ENCODE measurements at places on chromosomes 16 and 17. TPM values are rescaled to one million over a fixed set of nuclear protein-coding genes. Genes with fewer than 3 reads are reported as not detected.

The EMP2 gene
- total RNA-seq = 18.9 TPM

The SLC9A5 gene
- 0.86 TPM for total RNA-seq

The TAT gene
- total RNA-seq = not detected

The CES3 gene
- total RNA-seq = not detected

The E4F1 gene
- total RNA-seq = 35.3 TPM

The IL21R gene
- total RNA-seq = 0.29 TPM

The OTOP3 gene
- total RNA-seq = not detected

The C16orf96 gene
- total RNA-seq = not detected

The ARHGDIA gene
- total RNA-seq = 257 TPM

The SCIMP gene
- not detected for total RNA-seq

The GRB7 gene
- total RNA-seq = not detected

The CES5A gene
- total RNA-seq = not detected

The RASL10B gene
- total RNA-seq = 0.33 TPM

The KRT28 gene
- total RNA-seq = not detected

The CLEC18B gene
- total RNA-seq = 1.3 TPM

The JPH3 gene
- 0.48 TPM for total RNA-seq

The PABPN1L gene
- not detected for total RNA-seq

The LGALS9 gene
- total RNA-seq = 49.0 TPM

The CCR7 gene
- not detected for total RNA-seq

The SALL1 gene
- total RNA-seq = not detected

The TBC1D3H gene
- total RNA-seq = not detected

The UMOD gene
- total RNA-seq = not detected

The RSKR gene
- total RNA-seq = 8.7 TPM

The ADAT1 gene
- 90.5 TPM for total RNA-seq

The CA5A gene
- total RNA-seq = not detected

The MARCHF10 gene
- total RNA-seq = not detected

The CSH1 gene
- not detected for total RNA-seq

The TNP2 gene
- total RNA-seq = not detected

The TBC1D28 gene
- total RNA-seq = not detected

The ZNF469 gene
- total RNA-seq = 5.8 TPM

The KRT27 gene
- not detected for total RNA-seq

The TLCD3B gene
- not detected for total RNA-seq

The TRIM16 gene
- 72.1 TPM for total RNA-seq

The RNF222 gene
- total RNA-seq = not detected

The KRTAP2-1 gene
- total RNA-seq = not detected

The BICDL2 gene
- not detected for total RNA-seq

The TBX2 gene
- 0.29 TPM for total RNA-seq

The C16orf46 gene
- total RNA-seq = not detected

The ANKRD40CL gene
- total RNA-seq = not detected

The WBP2 gene
- total RNA-seq = 51.6 TPM

The NT5C3B gene
- total RNA-seq = 93.2 TPM

The NPIPA8 gene
- total RNA-seq = 0.19 TPM

The CTRB1 gene
- not detected for total RNA-seq

The CCL4L2 gene
- not detected for total RNA-seq

The HBQ1 gene
- 1.1 TPM for total RNA-seq

The SAP30BP gene
- 70.9 TPM for total RNA-seq

The NOB1 gene
- 43.1 TPM for total RNA-seq

The SOST gene
- total RNA-seq = not detected

The CLEC19A gene
- not detected for total RNA-seq

The EFNB3 gene
- total RNA-seq = 1.1 TPM
